Naive thymus-derived CD4-positive, alpha-beta T cell (primary cell): ENCODE measurements at places on chromosomes 16 and 17. TPM values are rescaled to one million over a fixed set of nuclear protein-coding genes. Genes with fewer than 3 reads are reported as not detected.

ADORA2B gene
- total RNA-seq, result not detected

RHBDL3 gene
- 0.39 and 0.46 TPM in 2 replicates for total RNA-seq

ZNF48 gene
- total RNA-seq, result 6.0 TPM

SULT1A4 gene
- total RNA-seq, result 3.8 and 6.0 TPM in 2 replicates

KRT31 gene
- not detected for total RNA-seq

SHISA6 gene
- total RNA-seq, result not detected

MEIOB gene
- total RNA-seq, result not detected

TEFM gene
- total RNA-seq, result 22.1 TPM

WSCD1 gene
- total RNA-seq, result 0.27 TPM

- H3K4me3 ChIP-seq, result no peak overlapping the region
- H3K36me3 ChIP-seq, result no peaks in the 10 kb centered on the region
- no peaks in the 10 kb centered on the region for H3K4me1 ChIP-seq
- no peaks in the 10 kb centered on the region for H3K27me3 ChIP-seq
These were observed 87.9 kb downstream of the ZNF18 start for GRCh38 chr17:11909348-11909747.

DNA sequence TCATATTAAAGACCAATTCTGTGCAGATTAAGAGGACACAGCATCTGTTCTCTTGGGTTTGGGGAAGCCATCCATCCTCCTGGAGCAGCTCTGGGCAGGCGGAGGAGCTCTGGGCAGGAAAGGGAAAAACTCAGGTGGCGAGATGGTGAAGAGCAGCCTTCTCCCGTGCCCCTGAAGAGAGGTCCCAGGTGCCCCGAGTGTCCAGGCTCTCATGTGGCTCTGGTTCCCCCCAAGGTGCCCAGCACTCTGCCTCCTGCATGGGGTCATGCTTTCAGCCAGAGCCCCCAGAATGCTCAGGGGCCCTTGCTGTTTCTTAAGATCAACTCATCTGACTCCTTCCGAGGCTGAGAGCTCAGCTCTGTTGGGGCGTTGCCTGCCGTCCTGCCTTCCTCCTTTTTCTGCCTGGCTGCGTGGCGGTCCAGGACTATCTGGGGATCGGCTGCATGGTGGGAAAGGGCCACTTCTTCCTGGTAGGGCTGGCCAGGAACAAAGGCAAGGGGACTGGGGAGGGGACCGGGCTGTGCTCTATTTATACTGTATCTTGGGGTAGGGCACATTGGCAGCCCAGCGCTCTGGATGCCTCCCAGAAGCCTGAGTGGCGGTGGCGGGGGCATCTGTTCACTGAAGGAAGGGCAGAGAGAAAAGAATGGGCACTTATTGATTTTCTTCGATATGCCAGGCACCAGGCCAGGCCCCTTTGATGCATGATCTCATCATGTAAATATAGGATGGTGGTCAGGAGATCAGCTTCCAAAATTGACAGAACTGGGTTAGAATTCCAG is 103.2 kb upstream of the SDK2 start:
- no peaks in the 10 kb centered on the region for H3K27me3 ChIP-seq
- no peak overlapping the region for H3K27ac ChIP-seq
- no peaks in the 10 kb centered on the region for H3K36me3 ChIP-seq

DNA sequence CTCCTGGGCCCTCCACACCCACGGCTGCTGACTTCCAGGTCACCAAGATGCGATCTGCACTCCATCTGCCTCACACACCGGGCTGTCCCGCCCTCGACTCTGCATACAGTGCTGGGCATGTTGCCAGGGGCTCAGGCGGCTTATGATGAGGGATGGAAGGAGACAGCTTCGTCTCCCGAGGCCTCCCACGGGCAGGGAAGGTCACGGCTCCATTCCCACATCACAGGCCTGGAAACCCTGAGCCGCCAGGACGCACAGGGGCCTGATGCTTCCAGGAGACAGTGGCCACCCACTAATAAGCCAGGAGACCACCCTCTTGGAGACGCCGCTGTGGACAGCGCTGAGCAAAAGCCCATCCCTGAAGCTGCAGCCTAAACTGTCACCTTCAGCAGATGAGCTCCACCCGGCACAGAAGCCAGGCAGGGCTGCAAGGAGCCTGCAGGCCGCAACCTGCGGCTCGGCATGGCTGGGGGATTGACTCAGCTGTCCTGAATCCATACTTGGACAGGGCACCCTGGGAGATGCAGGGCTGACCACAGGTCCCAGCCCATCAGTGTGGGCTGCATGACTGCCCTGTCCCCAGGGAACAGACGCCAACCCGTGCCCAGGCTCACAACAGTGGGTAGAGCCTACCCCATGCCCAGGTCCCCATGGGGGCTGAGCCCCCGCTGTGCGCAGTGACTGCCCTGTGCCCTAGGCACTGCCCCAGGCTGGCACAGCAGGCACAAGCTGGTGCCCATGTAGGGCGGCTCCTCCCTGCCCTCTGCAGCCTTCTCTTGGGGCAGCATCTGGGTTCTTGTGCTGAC is 34.4 kb downstream of the SLC7A5 start:
- no peak for DNase-seq
- H3K27me3 ChIP-seq, result no peaks in the 10 kb centered on the region
- H3K36me3 ChIP-seq, result no peaks in the 10 kb centered on the region
- H3K4me3 ChIP-seq, result no peak overlapping the region

DNA sequence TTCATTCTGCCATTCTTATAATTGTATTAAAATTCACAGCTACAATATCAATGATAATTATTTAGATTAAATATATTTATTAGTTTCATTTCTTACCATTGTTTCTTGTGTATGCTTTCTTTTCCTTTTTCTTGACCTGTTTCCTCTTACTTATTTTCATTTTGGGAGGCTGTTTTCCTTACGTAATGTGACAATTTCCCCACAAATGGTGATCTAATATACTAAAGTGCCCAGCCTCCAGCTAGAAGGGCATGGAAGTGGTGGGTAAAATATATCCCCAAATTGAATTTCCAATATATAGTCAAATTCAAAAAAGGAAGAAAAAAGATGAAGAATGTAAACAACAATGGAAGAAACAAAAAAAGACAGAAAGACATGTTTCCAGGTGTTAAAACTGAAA is 1.5 kb upstream of the ABCA6 start:
- no peak overlapping the region for H3K4me3 ChIP-seq
- H3K36me3 ChIP-seq, result no peaks in the 10 kb centered on the region
- no peak overlapping the region for H3K27ac ChIP-seq

GRCh38 chr16:48963306-48963705 is 318.3 kb downstream of the CBLN1 start:
- no peaks in the 10 kb centered on the region for H3K4me1 ChIP-seq
- no peaks in the 10 kb centered on the region for H3K27me3 ChIP-seq
- no peak for DNase-seq
- no peak overlapping the region for H3K27ac ChIP-seq

DNA sequence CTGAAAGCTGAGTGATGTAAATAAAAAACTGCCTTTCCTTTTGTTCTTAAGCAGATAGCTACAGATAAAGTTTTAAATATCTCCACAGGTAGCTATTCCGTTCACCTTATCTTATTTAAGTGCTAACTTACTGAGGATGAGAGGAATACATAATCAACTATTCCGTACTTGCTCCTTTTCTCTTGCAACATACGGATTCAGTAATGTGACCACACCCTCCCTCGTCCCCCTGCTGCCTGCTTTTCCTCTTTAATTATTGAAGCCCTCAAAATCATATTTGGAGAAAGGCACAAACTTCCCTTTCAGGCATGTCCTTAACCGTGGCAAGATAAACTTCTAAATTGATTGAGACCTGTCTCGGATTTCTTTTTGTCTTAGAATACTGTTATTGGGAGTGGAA is 101.4 kb downstream of the MAP2K4 start:
- no peaks in the 10 kb centered on the region for H3K27me3 ChIP-seq
- no peak overlapping the region for H3K4me3 ChIP-seq
- no peak overlapping the region for H3K27ac ChIP-seq

DNA sequence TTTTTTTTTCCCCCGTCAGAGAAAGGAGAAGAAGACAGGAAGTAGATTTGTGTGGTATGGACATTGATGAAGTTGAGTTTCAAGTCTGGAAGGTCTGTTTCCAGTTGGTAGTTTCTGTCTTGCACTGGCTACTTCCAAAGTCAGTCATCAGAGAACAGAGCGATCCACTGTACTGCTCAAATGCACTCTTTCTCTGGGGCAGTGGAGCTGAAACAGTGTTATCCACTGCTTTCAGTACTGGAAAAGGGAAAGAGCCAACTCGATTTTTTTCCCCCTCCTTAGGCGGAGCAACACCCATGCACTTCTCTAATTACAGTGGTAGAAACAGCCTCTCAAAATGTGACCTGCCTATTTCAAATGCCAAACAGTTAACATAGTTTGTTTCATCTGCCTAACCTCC is 7.4 kb downstream of the PRKCA start:
- H3K4me1 ChIP-seq, result peaks cover 73% of the 10 kb centered on the region
- H3K27ac ChIP-seq, result no peak overlapping the region
- no peaks in the 10 kb centered on the region for H3K36me3 ChIP-seq
- H3K4me3 ChIP-seq, result no peak overlapping the region
- no peaks in the 10 kb centered on the region for H3K27me3 ChIP-seq
- DNase-seq, result no peak

GRCh38 chr17:73290399-73291259 is 21.2 kb downstream of the CDC42EP4 start:
- no peaks in the 10 kb centered on the region for H3K36me3 ChIP-seq
- H3K4me1 ChIP-seq, result no peaks in the 10 kb centered on the region
- DNase-seq, result no peak
- no peaks in the 10 kb centered on the region for H3K27me3 ChIP-seq
- H3K27ac ChIP-seq, result no peak overlapping the region

DNA sequence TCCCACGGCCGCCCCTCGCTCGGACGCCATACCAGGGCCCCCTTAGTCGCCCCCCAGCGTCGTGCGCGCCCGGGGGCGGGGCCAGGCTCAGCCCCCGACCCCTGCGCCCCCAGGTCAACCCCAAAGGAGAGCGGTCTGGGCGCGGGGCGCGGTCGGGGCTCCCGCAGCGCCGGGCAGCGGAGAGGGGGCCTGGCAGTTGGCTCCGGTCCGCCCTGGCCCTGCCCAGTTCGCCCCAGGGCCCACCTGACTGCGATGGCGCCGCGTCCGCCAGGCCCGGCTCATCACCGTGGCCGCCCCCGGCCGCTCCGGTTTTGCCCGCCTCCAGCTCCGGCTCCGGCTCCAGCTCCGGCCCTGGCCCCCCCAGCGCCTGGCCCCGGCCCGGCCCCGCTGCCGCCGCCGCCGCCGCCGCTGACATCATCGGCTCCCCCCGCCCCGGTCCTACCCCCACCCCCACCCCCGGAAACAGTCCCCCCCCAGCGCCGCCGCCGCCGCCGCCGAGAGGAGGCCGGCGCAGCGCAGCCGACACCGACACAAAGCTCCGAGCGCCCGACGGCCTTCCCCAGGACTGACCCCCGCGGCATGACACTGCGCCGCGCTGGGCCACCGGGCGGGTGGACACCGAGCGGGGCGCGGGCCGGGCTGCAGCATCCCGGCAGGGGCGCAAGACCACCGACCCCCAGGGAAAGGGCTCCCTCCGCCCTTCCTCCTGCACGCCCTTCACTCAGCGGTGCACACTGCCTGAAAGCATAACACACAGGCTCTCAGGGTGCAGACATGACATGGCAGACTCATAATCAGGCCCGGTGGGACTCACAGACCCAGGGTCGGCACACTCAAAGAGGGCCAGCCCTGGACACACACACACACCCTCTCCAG is at the start of gene ZBTB4:
Gene ZBTB4, minus strand, starts transcription at position 419 of the 876 bp plus-strand sequence. CDS start 12,830 bp downstream, outside the sequence.
- no peaks in the 10 kb centered on the region for H3K36me3 ChIP-seq
- H3K27me3 ChIP-seq, result no peaks in the 10 kb centered on the region
- peak; percentile 76 for DNase-seq
- H3K27ac ChIP-seq, result peak within 1 kb of the TSS; percentile 100
- H3K4me3 ChIP-seq, result peak within 1 kb of the TSS; percentile 88

DNA sequence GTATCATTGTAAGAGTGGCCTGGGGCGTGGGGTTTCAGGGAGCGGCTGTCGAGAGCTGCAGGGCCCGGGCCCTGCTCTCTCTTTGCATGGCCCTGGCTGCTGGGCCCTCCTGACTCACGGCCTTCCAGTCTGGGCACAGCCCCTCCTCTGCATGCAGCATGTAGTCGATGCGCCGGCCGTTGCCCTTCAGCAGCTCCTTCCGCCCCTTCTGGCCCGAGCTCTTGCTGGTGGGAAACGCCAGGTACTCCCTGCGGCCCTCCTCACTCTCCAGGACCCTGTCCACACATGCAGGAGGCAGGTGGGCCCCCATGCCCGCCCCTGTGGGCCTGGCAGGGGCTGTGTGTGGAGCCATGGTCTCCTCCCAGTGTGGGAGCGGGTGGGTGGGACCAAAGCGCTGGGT is 50.7 kb downstream of the PRMT7 start:
- H3K27me3 ChIP-seq, result no peaks in the 10 kb centered on the region
- H3K27ac ChIP-seq, result no peak overlapping the region
- no peaks in the 10 kb centered on the region for H3K36me3 ChIP-seq
- no peak for DNase-seq

DNA sequence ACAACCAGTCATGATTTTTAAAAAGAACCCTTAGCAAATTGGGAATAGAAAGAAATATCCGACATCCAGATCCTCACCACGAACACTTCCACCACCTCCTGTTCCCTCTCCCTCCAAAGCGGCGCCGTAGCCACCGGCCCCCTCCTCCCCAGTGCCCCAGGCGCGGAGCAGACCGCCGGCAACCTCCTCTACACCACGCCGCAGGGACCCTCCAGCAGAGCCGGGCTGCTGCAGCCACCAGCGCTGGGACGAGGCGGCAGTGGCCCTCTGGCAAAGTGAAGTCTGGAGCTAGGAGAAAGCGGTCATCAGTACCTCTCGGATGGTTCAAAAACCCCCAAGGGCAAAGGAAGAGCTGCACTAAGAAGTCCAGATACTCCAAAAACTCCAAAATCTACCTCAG is 41.4 kb upstream of the SLFN13 start:
- no peak for DNase-seq
- H3K27me3 ChIP-seq, result no peaks in the 10 kb centered on the region
- H3K27ac ChIP-seq, result no peak overlapping the region
- H3K36me3 ChIP-seq, result no peaks in the 10 kb centered on the region
- H3K4me1 ChIP-seq, result peaks cover 16% of the 10 kb centered on the region

DNA sequence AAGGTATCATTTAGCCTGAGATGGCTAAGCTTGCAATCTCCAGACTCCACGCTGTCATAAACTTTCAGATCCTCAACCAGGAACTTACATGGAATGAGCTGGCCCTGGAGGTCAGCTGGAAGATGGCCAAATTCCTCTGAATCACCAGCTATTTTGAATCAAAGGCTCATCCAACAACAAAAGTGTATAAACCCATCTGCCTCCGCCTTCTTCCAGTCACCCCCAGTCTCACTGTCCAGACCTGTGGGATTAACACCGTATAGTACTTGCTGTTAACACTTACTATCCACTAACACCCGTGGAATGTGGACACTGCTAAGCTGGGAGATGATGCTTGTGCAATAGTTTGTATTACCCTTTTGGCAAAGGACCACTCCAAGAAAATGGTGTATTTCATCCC is 1.9 kb upstream of the LCMT1 start:
- no peak overlapping the region for H3K27ac ChIP-seq
- no peaks in the 10 kb centered on the region for H3K36me3 ChIP-seq
- H3K27me3 ChIP-seq, result no peaks in the 10 kb centered on the region
- DNase-seq, result no peak
- peaks cover 22% of the 10 kb centered on the region for H3K4me1 ChIP-seq
- no peak overlapping the region for H3K4me3 ChIP-seq

DNA sequence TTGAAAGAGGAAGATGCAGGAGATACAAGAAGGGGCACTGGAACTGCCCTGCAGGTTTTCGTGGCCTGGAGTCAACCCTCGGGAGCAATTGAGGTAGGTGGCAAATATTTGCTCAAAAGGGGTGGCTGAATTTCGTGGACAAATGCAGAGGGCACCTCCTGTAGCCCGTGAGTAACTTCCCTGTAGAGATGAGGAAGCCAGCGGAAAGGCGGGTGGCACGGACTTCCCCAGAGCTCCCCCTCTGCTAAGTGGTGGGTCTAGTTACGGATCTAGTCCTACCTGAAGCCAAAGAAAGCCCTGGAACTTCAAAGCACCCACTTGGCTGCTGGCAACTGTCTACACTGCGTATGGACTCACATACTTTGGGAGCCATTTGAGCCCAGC is 1.0 kb upstream of the ATP2C2 start:
- H3K36me3 ChIP-seq, result no peaks in the 10 kb centered on the region
- H3K27ac ChIP-seq, result no peak overlapping the region
- no peaks in the 10 kb centered on the region for H3K27me3 ChIP-seq
